ENCODE measurements at places on chromosomes 12 and 14. TPM values are rescaled to one million over a fixed set of nuclear protein-coding genes. Genes with fewer than 3 reads are reported as not detected.
A peak's percentile ranks its signal among the peaks of the same experiment; 100 is the strongest.

- DNase-seq: no peak
Measured at GRCh38 chr14:28373721-28374120, 392.9 kb upstream of the FOXG1 start.

- no peak for DNase-seq
Measured at GRCh38 chr12:21704847-21705246, 47.2 kb upstream of the LDHB start.

DNA sequence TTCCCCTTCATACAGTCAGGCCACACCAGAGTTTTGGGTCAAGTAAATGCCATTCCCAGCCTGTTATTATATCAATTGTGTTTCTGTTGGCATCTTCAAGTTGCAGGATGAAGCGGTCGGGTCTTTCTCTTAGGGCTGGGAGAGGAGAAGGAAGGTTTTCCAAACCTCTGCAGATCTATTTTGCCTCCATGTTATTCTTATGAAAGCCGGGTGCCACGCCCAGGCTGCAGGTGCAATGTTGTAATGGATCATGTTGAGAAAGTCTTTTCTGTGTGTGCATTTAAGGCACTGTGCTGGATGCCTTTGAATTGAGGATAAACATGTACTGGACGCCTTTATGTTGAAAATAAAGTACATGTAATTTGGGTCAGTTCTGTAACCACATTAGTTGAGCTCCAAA, 164.4 kb upstream of the HIF1A start:
- no peak for DNase-seq

DNA sequence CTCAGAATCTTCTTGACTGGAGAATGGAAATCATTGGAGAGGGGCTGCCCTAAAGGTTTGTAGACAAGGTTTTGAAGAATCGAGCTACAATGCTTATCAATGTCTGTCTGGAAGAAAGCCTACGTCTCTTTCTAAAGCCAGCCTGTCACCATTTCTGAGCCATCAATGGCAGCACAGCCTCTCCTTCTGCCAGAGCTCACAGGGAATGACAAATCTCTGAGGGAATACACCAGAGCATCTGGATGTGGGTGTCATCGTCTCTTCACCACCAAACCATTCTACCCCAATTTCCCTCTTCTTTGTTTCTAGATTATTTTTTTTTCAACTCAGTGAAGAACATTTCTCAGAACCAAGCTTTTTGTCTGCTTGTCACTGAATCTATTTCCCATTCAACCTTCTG, 349.7 kb downstream of the EMP1 start:
- DNase-seq: no peak

- no peak for DNase-seq
Measured at GRCh38 chr12:71900091-71900490, 38.6 kb upstream of the TPH2 start.

DNA sequence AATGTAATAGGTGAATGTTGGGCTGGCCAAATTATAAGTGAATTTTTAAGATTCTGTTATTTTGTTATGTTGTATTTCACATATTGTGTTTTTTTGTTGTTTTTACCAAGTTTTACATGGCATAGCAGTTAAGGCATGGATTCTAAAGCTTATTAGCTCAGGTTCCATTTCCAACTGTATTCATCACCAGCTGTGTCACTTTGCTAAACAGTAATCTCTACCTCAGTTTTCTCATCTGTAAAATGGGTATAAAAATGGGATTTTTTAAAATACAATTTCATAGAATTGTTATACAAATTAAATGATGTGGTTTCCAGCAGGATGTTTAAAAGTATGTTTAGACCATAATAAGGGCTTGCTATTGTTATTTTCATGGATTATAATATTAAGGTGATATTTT, 512.2 kb downstream of the SLC16A7 start:
- no peak for DNase-seq

- no peak for DNase-seq
Measured at GRCh38 chr14:55339770-55340169, 68.5 kb downstream of the FBXO34 start.

DNA sequence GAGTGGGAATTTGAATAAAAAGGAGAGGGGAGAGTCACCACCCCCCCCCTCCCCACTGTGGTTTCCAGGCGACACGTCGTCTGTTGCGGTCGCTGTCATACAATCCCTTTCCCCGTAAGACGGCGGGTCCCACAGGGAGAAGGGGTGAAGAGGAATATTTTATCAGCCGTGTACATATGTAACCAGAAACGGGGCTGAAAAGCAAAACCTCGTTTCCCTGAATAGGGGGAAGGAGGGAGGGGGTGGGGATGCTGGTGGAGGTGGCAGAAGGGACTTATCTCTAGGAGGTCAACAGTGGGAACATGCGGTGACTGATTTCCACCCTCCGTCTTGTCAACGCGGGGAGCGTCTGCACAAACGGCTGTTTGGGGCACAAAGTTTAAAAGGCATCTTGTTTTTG, 171.4 kb downstream of the RBM19 start:
- DNase-seq: no peak

- DNase-seq: no peak
Measured at GRCh38 chr14:96239711-96240141, 16.3 kb upstream of the BDKRB1 start.

DNA sequence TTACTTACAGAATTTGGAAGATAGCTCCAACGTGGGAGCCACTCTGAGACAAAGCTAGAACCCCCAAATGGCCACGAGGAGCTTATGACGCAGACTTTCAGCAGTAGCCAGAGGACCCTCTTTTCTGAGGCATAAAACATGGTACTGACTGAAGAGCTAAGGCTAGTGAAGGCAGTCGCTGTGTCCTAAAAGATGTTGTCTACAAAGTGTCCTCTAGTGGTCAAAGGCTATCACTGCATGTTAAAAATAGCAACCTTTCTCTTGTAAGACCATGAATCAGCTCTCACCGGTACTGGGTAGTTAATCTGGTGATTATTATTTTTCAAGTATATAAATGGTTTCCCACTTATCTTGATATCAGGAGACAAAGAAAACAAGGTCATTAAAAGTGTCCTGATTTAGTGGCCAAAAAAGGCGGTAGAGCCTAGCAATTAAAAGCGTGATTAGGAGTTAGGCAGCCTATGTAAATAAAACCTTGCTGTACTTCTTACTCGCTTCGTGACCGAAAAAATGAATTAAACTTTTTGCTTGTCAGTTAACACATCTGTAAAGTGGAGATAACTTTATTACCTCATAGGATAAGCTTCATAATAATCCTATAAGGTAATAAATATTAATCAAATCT, 47.0 kb upstream of the LGR5 start:
- peak; percentile 63 for DNase-seq

- peak; percentile 35 for DNase-seq
Measured at GRCh38 chr12:57089271-57090245, 644 bp downstream of the NAB2 start.

The FOXM1 gene
- 194 TPM for total RNA-seq

The ITGB7 gene
- 207 TPM for total RNA-seq

The CLMN gene
- 13.0 TPM for total RNA-seq

The BEGAIN gene
- total RNA-seq: 0.06 TPM

The DACT1 gene
- not detected for total RNA-seq

The NANOG gene
- total RNA-seq: not detected

The AGAP2 gene
- 26.5 TPM for total RNA-seq

The LPAR5 gene
- 25.3 TPM for total RNA-seq

The MIP gene
- total RNA-seq: not detected

All from OCI-LY7 (cell line).